ENCODE measurements at places on chromosomes 5 and 9. TPM values are rescaled to one million over a fixed set of nuclear protein-coding genes. Genes with fewer than 3 reads are reported as not detected.

DNA sequence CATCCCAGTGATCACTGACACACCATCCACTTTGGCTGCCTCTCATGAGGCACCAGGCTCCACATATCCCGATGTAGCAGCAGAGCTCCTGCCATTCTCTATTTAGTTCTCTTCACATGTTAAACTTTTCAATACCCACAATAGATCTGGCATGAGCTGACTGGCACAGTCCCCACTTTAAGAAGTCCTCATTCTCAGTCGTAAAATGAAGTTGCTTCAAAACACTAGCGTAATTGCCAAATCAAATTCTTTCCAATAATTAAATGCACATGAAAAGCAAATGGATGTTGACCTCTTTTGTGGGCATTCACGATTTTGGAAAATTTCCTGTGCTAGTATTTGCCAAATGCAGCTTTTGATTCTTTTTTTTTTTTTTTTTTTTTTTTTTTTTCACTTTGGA, 32.4 kb downstream of the HAPLN1 start:
- no peak overlapping the region for H3K4me3 ChIP-seq
- no peaks in the 10 kb centered on the region for H3K36me3 ChIP-seq
- H3K4me1 ChIP-seq = no peaks in the 10 kb centered on the region
- H3K27ac ChIP-seq = no peak overlapping the region
- H3K27me3 ChIP-seq = peaks cover 3% of the 10 kb centered on the region

Gene CMBL
- total RNA-seq = 1.2 TPM

- no peak overlapping the region for H3K4me3 ChIP-seq
- DNase-seq = no peak
- H3K27ac ChIP-seq = no peak overlapping the region
These were observed 95.1 kb downstream of the ANXA2R start for GRCh38 chr5:42944989-42945388.

DNA sequence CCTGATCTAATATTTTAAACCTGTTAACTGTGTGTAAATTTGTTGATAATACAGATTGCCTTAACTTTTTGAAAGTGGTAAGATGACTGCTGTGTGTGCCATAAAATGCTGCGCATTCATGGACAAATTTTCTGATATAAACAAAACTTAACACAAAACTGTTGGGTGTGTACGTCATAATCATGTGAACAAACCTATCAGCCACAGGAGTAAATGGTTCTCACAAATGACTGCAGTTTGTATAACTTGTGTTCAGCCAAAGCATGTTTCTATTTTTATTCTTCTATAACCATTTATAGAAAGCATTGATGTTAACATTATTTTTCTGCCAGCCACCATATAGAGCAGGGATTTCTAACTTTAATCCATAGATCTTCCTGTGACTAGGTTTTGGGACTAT, 21.5 kb downstream of the CAMK4 start:
- H3K27ac ChIP-seq = peak overlapping the region; percentile 64
- H3K4me3 ChIP-seq = peak overlapping the region; percentile 63
- H3K27me3 ChIP-seq = no peaks in the 10 kb centered on the region

Gene FOXD4L6
- total RNA-seq = not detected

DNA sequence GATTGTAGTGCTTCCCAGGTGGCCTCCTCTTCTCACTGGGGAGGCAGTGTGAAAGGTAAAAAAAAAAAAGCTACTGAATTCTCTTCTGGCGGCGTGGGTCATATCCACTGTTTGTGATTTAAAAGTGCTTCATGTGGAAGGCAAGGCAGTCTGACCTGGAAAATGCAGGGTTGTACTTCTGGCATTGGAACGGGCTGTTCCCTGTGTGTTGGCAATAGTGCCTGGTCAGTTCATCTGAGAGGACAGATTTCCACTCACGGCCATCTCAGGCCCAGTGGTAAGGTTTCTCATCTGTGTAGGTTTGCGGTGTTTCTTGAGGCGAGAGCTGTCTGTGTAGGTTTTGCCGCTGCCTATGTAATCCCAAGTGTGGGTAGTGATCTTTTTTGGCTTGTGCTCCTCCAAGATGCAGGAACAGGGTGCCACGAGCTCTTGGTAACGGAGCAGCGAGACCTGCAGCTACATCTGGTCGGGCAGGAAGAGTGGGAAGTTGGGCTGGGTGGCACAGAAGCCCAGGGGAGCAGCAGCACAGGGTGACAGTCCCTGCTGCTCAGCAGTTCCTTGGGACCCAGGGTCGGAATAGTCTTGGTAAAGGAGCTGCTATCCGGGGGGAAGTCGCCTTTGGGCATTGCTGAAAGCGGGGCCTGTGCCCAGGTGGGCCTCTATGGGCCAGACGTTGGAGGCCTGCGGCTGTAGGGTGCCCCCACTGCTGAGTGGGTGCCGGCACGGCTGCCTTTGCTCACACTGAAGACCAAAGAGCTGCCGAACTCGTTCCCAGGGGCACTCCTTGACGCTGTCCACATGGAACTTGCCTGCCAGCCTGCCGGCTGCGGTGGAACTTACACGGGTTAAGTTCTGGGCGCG, 11.2 kb downstream of the RCL1 start:
- peaks cover 40% of the 10 kb centered on the region for H3K36me3 ChIP-seq
- H3K27me3 ChIP-seq = no peaks in the 10 kb centered on the region
- DNase-seq = no peak
- no peak overlapping the region for H3K4me3 ChIP-seq
- H3K27ac ChIP-seq = no peak overlapping the region

DNA sequence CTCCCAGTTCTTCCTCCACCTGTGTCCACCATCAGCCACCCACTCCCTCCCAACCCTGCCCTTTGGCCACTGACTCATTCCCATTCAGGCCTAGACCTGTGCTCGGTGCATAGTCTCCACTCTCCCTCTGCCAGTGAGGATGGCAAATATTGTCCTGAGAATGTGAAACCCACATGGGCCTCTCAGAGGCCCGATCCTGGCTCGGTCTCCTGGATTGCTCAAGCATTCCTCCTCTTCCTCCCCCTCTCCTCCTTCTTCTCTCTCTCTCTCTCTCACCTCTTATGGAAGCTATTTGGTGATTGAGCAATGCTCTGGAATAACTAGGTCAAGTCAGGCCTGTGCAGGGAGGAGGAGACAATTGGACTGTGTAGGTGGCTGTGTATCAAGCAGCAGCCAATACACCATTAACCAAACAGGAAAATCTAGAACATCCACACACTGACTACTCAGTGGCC, 99.9 kb downstream of the KLF4 start:
- no peak overlapping the region for H3K4me3 ChIP-seq
- DNase-seq = no peak
- H3K36me3 ChIP-seq = no peaks in the 10 kb centered on the region
- H3K4me1 ChIP-seq = no peaks in the 10 kb centered on the region

Gene VCAN
- total RNA-seq = 0.51 TPM

Gene PRDM9
- not detected for total RNA-seq

Gene SOWAHA
- not detected for total RNA-seq

DNA sequence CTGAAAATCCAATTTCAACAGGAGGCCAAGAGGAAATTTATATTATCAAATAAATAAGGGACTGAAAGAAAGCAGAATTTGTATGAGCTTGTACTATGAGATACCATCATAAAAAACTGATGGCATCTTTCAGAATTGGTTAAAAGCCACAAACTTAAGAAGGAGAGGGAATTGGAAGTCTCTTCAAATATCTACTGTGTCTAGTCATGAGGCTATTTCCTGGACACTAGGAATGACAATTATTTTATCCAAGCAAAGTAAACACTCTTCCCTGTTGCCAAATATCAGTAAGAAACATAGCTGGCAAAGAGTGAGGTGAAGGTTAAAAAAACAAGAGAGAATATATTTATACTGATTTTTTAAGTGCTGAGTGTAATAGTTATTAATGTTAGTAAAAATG, 101.5 kb upstream of the ARRDC3 start:
- H3K27ac ChIP-seq = peak overlapping the region; percentile 22
- no peaks in the 10 kb centered on the region for H3K4me1 ChIP-seq
- no peaks in the 10 kb centered on the region for H3K36me3 ChIP-seq
- no peak overlapping the region for H3K4me3 ChIP-seq
- DNase-seq = no peak
